ENCODE measurements at places on chromosomes 4 and X.

DNA sequence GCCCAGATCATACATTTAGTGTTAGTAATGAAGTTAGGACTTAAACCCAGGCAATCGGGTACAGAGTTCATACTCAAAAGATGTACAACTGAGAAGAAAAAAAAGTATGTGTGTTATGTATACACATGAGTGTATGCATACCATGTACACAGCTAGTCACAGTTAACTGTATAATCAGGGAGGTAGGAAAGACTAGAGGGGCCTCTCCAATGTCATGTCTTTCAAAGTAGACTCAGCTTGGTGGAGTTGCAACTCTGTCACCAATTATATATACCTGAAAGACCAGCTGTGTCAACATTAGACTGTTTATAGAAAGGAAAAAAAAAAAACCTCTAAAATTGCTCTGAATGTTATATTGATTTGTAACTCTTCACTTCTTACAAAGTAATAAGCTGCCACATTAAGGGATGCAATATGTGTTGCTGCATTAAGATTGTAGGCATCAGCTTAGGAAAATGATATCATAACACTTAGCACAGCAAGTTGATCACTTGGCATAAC, 167.5 kb downstream of the DCTD start:
- DNase-seq = no peak

GRCh38 chr4:171621646-171622045, 191.6 kb upstream of the GALNTL6 start:
- no peak for DNase-seq

DNA sequence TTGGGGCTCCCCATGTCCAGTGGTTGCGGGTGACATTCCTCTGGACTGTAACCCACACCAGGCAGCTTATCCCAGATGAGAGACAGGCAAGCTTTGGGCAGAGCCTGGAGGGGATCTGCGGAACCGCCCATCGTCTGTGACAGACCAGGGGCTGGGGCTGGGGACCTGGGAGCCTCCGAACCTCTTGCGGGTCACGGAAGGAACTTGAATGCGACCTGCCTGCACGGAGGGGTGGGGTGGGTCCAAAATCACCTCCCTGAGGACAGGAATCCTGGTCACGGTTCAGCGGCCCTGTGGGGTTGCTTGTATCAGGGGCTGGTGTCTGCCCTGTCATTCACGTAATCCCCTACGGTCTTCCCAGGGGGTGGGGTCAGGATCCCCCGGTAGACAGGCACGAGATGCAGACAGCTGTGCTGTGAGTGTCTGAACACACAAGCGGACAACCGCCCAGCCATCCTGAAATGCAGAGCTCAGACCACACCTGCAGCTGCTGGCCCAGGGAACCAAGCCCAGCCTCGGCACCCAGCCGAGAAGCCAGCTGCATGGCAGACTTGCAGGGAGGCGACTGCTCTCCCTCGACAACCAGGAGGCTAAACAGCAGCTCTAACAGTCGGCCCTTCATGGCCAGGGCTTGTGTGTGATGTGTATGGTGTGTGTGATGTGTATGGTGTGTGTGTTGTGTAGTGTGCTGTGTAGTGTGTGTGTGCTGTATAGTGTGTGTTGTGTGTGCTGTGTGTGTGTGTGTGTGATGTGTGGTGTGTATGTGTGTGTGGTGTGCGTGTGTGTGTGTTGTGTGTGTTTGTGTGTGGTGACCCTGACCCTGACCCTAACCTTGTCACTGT, 105.9 kb upstream of the ADRA2C start:
- no peak for DNase-seq

DNA sequence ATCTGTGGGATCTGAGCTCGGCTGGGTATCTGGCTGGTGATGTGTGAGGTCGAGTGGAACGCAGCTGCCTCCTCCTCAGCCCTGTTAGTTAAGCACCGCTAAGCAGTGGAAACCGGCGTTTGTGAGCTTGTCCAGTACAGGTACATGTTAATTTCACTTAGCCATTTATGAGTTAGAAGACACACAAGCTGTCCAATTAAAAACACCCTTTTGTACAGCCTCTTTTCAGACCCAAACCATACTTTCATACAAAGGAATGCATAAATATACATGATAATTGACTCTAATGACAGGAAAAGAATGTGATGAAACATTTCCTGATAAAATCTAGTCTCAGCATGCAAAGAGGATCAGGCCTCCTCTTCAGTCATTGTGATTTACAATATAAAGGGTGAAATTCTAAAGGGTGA, 163.6 kb upstream of the FAT1 start:
- DNase-seq = no peak

GRCh38 chrX:9955506-9955905, 11.7 kb upstream of the CLDN34 start:
- no peak for DNase-seq

DNA sequence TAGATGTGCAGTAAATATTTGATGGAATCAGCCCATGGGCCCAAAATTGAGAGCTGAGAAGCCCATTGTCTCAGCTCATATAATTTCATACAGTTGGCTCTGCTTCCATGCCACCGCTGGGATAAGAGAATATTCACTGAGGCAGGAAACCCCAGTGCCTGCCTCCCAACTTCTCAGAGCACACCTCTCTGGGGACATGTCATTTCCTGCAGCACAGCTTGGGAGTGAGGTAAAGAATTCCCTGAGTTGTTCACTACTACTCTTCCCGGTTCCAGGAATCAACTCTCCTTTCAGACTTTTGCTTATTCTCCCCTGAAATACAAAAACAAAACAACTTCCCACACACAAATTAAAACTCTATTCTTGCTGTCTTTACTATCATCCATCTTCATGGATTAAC, 389.3 kb downstream of the MAPK10 start:
- DNase-seq = no peak

DNA sequence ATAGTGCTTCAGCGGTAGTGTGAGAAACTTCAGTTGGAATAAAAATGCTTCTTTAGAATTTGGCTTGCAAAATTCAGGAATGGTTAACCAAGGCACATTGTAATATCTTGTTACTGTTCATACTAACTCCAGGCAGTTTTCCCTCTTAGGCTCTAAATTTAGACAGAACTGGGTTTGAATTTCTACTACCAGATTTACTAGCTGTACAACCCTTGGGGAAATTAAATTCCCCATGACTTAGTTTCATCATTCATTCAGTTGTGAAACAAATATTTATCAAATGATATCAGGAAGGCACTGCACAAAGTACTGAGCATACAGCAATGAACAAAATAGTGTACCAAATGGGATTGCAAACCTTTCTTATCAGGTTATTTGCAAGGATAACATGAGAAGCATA, 135.0 kb upstream of the IL15 start:
- no peak for DNase-seq

DNA sequence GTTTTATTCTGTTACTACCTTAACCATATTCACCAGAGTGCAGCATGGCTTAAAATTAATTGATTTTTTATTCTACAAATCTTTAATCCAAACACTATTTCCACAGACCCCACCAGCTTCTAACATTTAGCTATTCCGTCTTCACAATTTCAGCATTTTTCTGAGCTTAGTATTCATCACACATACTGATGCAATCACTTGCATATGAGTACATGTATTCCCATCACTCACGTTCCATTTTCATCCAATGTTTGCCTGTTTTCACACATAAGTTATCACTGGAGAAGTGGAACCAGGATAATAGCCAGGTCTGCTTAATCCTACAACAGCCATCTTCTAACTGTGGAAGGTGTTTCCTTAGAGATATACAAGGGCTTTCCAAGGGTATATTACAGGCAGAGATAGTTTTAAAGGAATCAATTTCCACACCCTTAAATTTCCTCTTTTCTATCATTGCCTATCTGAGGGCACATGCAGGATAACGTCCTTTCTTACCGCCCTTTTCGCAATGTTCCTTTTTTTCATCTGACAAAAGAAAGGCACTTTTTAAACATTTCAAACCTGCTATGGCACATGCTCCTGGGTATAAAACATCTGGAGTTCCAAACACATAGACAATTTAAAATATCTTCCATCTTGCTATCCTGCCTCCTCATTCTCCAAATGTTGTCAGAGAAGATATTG, 115.8 kb downstream of the CORIN start:
- DNase-seq = no peak

DNA sequence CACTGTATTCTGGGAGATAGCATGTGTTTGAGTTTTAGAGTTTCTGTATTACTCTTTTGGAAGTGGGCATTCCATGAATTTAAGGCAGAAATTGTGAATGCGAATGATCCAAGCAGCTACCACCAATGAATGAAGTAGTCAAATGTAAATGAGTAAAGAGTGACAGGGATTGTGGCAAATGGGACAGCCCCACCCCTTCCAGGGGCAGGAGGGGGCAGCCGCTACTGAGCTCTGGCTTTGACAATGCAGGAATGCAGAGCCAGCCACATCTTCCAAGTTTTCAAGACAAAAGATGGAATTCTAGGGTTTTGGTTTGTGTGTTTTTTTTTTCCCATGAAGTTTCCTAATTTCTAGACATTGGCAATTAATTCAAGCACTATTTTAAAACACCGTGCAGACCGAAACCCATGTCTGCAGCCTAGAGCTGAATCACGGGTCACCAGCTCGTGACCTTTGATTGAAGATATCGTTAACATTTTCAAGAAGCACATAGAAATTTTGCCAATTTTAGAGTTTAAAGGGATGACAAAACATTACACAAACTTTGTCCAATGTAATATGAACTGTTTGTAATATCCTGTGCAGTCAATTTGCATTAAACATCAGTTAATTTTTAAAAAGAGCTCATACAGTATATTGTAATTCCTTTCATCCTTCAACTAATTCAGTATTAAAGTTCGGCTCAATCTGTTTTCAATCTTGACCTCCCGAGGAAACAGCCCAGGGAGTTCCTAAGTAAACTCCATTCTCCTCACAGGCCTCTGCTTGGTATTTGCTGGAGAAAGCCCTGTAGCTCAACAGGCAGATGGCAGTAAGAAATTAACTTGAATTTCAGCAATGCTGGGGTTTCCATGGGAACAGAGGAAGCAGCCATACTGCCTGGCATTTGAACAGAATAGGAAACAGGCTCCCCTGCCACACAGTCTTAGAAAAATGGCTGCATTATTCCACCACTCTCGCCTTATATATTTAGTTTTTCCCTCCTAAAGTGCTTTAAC, 83.4 kb downstream of the UCHL1 start:
- DNase-seq = no peak

GRCh38 chrX:140799216-140799615, 89.7 kb downstream of the LINC00632 start:
- DNase-seq = no peak

DNA sequence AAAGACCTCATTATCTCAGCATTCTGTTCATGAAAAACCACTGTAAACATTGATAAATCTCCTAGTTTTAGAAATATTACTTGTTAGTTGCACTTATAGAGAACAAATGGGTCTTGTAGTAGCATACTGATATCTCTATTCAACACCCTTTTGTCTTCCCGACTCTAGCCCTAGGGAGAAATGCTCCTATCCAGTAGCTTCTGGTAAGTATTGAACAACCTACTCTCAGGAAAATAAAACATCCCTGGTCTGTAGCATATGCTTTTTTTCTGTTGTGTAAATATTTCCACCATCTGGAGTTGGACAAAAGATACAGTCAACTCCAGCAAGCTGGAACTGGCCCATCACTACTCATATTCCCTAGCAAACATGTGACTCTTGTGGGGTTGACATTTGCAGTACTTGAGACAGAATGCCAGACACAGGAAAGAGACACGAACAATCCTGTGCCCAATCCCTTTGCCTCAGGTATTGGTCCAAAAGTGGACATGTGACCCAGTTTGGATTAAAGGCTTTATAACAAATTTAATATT, 188.2 kb downstream of the GC start:
- DNase-seq = no peak

- no peak for DNase-seq
Measured at GRCh38 chr4:119632216-119632615, 3.6 kb upstream of the PDE5A start.

GRCh38 chr4:63492515-63492914, 916.7 kb downstream of the TECRL start:
- DNase-seq = no peak

GRCh38 chr4:139279760-139280620, at the start of gene MGARP:
TSS of gene MGARP (minus strand) at chr4:139280225. CDS start at chr4:139280158, 67 bp downstream.
- no peak for DNase-seq

- no peak for DNase-seq
Measured at GRCh38 chr4:139555705-139556070, 331 bp downstream of the SETD7 start.

- DNase-seq = no peak
Measured at GRCh38 chrX:96386981-96387380, 297.7 kb upstream of the DIAPH2 start.

- no peak for DNase-seq
Measured at GRCh38 chrX:153475271-153475670, 4.9 kb upstream of the HAUS7 start.

DNA sequence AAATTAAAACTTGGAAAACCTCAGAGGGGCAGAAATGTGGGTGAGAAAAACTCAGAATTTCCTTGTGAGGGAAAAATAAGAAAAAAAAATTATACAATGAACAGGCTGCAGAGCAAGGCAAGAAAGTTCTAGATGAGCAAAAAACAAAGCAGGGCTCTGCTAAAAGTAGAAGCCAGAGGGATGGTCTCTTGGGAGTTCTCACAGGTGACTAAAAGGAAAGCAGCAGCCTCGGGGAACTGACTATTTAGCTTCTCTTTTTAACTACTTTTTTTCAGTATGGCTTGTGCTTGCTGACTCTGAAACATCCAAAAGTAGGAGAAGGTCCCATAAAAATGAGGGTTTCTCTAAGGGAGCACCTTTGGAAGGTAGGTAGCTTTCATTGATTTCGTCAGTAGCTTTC, 36.4 kb downstream of the PCDH19 start:
- DNase-seq = no peak

DNA sequence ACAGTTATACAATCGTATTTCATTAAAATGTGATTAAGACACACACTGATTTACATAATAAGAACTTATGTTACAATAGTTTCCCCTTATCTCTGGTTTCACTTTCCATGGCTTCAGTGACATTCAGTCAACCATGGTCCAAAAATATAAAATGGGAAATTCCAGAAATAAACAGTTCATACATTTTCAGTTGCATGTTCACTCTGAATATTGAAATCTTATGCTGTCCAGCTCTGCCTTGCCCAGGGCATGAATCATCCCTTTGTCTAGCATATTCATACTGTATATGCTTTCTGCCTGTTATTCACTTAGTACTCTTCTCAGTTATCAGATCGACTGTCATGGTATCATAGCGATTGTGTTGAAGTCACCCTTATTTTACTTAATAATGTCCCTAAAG, 173.8 kb upstream of the DCAF12L2 start:
- DNase-seq = no peak

- DNase-seq = no peak
Measured at GRCh38 chr4:17058536-17058915, 160.1 kb upstream of the LDB2 start.

DNA sequence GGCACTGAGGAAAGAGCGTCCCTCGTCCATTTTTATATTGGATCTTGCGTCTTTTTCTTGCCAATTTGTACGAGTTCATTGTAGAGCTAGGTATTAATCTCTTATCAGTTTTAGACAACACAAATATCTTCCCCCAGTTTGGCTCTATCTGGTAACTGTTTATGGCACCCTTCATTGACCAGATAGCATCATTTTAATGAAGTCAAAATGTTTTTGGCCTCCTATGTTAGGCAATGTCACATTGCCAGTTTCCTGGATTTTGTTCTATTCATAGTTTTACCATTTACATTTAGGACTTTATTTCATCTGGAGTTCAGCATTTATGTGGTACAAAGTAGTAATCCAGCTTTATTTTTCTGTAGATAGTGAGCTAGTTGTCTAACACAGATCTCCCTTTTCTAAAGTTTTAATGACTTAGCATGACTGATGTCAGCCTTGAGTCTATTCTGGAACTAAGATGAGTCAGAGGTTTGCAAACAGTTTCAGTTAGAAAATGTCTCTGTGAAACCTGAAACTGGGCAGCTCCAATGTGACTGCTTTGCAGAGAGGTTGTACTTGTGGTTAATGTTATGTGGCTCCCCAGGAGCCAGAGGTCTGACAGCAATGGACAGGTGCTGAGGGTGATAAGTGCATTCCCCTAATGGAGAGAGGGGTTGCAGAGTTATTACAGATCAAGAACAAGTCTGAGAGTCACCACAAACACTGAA, 5.3 kb upstream of the STBD1 start:
- no peak for DNase-seq
